ENCODE measurements at places on chromosomes 1 and 21.

DNA sequence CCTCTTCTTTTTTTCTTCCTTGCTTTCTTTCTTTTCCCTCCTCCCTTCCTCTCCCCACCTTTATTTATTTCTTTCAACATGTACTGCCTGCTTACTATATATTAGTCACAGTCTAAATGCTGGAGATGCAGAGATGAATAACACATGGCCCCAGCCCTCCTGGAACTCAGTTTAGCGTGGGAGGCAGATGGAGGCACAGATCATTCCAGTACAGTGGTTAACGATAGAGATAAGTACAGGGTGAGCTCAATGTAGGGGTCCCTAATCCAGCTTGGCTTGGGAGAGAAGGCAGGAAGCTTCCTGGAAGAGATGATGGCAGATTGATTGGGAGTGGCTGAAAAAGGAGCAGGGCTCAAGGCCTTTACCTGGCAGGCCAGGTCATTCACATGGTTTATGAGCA lies 55.6 kb upstream of the PPP2R5A start:
- DNase-seq = no peak

DNA sequence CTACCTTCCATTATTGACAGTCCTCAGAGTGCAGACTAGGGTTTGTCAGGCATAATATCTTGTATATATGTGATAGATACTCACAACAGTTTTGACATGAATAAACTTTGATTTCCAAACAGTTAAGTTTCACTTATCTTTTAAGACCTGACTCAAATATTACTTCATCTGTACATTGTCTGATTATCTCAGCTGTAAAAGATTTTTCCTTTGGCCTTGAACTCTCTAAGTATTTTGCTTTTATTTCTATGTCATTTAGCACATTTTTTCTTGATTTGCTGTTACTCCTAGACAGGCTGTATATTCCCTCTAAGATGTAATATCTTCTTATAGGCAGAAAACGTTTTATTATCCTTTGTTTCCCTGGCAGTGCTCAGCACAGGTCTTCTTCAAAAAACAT lies 65.6 kb upstream of the DMRTA2 start:
- no peak for DNase-seq

DNA sequence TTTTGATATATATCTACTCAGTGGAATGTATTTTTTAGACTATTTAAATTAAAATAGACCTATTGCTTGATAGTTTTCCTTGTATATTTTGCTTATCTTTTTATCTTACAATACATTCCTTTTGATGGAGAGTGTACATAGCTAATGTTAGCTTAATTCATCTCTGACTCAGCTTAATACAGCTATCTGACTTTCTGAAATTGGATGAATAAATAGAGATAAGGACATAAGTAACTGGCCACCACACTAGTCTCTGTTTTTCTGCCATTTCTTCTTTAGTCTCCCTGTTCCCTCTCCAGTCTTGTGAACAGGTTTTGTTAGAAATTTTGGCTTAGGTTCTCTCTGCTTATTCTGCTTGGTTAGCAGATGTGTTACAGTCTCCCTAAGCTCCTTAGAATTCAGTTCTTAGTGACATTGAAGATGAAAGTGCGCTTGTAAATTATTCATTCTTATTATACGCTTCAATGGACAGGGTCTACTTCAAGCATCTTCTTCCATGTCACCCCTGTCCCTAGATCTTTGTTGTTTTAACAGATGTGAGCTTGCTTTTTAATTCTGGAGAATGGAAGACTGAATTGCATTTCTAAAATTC lies 59.6 kb downstream of the XPR1 start:
- no peak for DNase-seq

- no peak for DNase-seq
These were observed 59.5 kb downstream of the KCNN3 start for GRCh38 chr1:154810571-154810970.

DNA sequence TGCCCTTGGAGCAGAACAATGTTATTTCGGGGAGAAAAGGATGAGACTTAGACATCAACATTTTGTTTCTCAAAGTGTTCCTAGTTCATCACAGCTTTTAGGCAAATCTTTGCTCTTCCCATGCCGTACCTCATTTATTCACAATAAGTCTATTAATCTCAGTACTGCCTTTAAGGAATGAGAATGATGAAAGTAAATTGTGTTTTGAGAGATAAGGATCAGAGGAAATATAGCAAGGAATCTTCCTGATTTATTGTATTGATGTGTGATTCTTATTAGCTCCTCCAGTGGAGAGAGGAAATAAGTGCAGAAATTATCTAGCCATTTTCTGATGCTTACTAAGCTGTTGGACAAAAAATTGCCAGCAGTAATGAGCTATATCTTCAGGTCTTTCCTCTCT lies 2.0 kb downstream of the POLR3C start:
- DNase-seq = no peak

DNA sequence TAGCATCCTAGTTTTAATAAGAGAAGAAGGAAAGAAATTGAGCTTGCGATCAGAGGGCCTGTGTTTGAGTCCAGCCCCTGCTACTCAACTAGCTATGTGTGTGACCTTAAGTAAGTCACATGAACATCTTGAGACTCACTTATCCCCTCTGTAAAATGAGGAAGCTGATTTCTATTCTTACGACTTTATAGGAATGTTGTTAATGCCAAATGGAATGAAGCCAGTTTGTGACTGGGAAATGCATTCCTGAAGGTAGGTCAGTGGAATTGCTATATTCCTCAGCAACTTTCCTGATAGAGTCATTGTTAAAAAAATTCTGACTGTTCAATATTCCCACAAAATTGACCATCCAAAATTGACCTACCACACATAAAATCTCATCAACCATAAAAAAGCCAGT lies 14.9 kb downstream of the FASLG start:
- DNase-seq = no peak

DNA sequence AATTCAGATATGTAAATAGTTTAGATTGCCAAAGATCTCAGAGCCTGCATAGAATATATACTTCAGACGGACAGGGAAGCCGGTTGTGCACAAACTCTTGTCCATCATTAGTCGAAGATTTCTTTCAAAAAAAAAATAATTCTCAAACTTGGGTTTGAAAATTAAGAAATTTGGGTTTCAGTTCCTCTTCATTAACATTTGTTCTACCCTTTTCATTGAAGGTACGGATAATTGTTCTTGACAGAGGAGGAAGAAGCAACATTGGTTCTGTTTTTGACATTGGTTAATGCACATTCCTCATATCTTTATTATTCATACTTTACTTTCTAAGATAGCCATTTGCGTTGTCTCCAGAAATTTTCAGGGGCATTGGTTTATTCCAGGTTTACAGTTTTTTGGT lies 38.0 kb upstream of the PRMT6 start:
- no peak for DNase-seq

DNA sequence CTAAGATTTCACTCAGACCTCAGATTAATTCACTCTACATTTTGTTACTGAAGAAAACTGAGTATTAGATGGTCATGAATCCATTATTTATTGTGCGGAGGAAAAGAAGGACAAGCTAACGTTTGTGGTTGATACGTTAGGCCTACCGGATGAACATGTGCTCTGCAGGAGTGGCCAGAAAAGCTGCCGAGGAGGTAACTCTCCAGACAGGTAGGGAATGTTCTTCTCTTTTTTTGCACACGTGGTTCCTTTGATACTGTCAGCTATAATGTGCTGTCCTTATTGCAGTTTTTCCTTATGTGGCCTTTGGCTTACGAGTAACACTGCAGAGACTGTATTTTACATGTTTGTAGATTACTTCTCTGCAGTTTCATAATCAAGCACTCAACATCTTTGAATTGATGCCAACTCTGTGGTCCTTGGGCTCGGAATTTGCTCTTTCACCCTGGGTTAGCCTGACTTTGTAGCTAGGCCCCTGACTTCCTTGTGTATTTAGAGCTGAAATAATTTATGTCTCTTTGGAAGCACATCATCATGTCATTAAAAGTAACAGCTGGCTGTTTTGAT lies 13.6 kb downstream of the MTR start:
- no peak for DNase-seq

DNA sequence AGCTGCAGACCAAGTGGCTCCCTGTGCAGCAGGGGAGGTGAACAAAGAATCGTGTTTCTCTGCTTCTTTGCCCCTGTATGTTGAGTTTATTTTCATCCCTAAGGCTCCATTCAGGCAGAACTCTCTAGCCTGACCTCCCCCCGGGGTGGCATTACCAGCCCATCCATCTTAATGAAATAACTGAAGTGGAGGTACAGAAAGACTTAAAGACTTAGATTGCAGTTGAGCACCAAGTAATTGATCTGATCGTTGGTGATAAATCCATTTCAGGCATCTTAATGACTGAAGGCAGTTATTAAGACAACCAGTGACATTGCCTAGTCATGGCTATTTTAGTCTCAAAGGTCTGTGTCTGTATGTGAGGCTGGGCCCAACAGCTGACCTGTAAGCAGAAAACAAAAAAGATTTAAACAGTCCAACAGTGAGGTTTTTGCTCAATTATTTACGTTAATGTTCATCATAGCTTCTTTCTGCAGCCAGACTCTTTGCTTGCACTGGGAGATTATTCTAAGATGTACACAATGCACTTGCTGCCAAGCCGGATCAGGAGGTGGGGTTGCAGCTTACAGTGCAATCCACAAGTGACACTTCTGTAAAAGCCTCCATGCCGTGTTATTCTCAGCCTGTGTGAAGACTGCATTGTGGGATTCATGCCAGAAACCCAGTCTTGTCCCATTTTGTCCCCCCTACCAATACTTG lies 363.0 kb upstream of the DUSP10 start:
- DNase-seq = no peak

GRCh38 chr1:19450811-19451515 lies 34.4 kb downstream of the CAPZB start:
- no peak for DNase-seq

GRCh38 chr21:19767546-19767945 lies 1230.7 kb upstream of the NCAM2 start:
- no peak for DNase-seq

GRCh38 chr1:111221633-111222291 lies 5.8 kb upstream of the CHI3L2 start:
- no peak for DNase-seq

DNA sequence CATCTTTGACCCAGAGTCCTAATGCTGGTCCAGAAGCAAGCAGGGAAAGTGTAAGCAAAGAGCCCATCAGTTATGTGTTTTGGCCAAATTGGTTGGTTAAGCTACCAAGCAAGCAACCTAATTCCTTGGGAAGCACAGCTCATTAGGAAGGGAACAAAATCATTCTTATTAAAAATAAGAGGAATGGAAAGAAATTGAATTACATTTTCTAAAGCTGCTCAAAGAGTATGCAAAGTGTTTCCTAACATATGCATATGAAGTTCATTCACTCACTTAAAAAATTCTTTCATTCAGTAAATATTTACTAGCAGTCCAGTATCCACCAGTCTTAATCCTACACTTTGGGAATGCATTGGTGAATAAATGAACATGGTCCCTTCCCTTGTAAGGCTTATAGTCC lies 71.8 kb downstream of the RNF220 start:
- no peak for DNase-seq

DNA sequence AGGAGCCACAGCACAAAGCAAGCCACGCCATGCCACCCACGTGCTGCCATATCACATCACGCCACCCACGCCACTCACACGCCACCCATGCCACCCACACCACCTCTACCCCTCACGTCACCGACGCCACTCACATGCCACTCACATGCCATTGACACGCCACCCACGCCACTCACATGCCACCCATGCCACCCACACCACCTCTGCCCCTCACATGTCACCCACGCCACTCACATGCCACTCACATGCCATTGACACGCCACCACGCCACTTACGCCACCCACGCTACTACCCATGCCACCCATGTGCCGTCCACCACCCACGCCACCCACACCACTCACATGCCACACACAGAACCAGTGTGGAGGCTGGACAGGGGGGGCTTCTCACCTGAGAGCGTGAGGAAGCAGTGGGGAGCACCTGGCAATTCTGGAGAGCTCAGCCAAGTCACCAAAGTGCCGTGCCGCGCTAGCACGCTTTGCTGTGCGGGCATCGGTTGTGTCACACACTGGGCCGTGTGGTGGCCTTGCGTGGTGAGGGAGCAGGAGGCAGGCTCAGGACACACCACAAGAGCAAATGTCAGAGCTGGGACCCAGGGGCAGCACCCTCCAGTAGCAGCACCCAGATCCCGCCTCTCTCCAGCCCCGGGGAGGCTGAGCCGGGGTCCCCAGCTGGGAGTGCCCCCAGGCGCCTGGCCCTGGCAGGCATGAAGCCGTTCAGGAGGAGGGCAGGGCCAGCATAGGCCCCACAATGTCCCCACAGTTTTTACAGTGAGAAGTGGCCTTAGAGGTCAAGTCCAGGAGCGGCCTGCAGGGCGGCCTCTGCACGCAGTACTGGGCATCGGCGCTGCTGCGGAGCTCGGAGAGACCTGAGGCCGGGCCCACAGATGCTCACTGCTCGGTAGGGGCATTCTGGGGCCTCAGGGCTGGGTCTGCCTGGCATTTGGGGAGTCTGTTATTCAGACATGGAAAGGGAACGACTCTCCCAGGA lies 70.0 kb downstream of the AGPAT3 start:
- no peak for DNase-seq

- no peak for DNase-seq
These were observed 88.3 kb downstream of the AK5 start for GRCh38 chr1:77370161-77370560.

DNA sequence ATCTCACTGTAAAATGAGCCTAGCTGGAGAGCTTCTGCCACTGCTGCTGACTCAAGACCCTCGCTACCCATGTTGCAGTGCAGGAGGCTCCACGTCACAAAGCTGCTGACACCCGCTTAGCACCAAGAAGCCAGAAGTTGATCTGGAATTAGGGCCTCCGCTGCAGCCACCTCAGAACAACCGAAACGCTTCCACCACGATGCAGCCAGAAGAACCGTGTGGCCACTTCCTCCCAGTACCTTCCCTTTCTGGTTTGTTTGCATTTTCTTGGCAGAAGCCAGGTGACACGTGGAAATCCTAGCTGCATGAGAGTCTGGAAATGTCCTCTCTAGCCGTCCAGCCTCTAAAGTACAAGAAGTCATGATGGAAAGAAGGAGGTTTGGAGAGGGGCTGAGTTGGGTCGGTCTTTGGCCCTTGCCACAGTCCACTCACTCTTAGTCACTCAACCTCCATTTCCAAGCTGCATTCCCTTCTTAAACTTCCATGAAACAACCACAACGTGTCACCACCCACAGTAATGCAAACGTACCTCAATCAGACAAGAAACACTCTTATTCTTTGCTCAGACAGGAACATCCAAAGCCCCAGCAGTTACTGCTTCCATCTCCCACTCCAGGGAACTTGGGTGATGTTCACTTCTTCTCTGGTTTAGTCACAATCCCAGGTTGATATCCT lies 10.0 kb upstream of the CDA start:
- DNase-seq = no peak

DNA sequence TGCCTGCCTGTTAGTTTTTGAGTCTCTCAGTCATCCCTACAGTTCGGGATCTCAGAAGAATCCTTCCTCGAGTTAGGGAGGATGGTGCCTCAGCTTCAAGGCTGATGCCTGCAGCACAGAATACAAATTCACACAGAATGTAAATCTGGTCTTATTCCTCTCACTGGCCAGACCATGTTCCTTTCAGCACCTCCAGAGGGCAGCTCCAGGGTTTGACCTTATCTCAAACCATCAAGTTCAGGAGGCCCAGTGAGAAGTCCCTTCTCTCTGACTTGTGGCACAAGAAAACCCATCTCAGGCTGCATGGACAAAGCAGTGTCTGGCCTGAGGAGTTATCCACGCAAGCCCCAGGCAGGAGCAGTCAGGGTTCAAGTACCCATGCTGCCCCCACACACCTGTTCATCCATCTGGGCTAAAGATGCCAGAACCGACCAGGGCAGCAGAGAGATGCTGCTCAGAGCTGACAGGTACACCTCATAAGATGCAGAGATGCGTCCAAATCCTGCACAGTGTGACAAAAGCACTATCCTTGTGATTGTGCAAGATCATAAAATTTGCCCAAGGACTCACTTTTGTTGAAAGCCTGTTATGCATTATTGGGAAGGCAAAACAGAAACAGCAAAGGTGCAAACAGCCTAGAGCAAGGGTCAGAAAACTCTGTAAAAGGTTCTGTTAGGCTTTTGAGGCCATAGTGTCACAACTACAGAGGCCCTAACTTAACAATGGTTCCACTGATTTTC lies 49.8 kb downstream of the BCAR3 start:
- DNase-seq = no peak
